ENCODE measurements at places on chromosomes 6 and 20.

DNA sequence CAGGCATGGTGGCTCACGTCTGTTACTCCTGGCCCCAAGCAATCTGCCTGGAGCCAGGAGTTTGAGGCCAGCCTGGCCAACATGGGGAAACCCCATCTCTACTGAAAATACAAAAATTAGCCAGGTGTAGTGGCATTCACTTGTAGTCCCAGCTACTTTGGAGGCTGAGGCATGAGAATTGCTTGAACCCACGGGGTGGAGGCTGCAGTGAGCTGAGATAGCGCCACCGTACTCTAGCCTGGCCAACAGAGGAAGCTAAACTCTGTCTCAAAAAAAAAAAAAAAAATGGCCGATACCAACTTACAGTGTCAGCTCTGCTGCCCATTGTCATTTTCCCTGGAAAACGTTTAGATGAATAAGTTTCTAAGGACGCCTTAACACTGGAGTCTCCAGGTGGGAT, 489.9 kb downstream of the TFAP2A start:
- no peak for DNase-seq

DNA sequence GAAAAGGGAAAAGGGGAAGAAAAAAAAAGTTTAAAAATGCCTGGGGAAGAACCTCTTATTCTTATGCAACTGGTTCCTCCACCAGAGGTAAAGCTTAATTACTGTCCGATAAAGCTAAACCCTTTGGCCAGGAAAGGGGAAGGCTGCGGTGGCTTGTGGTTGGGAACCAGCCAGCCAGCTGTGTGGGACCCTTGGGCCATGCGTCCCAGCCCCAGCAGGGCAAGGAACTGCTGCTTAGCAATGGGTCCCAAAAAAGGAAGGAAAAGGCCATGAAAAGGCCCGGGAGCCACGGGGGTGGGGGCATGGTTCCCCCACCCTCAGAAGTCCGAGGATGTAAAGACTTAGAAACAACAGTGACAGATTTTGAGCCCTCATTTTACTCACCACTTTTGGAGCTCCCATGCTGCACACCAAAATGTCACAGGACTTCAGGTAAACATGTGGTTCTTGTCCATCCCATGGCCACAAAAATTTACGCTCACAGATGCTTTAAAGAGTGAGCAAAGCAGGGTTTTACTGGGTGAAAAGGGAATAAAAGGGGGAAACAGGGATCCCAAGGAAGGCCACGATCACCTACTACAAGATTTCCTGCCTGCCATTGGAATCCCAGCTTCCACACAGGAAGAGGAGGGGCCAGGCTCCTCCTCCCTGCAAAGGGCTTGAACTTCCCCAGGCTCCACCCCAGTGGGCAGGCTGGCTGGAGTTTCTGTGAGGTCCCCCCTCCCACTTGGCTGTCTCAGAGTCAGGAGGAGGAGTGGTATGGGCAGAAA, 1234.7 kb upstream of the GJE1 start:
- peak; percentile 85 for DNase-seq

DNA sequence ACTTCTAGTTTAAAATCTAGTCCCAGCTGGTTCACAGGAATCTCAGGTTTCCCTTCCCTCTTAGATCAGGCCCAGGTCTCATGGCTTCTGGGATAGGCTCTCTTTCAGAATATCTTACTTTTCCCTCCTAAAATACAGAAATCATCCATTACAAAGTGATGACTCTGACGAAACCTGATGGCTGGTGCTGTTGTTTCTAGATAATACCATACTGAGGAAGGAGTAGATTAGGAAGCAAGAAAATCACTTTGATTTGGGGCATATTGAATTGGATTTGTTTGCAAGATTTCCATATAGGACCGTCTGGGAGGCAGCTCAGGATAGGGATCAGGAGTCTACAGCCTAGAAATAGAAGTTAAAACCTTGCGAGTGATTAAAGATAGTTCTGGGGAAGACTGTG, 3.6 kb downstream of the ZKSCAN3 start:
- no peak for DNase-seq

DNA sequence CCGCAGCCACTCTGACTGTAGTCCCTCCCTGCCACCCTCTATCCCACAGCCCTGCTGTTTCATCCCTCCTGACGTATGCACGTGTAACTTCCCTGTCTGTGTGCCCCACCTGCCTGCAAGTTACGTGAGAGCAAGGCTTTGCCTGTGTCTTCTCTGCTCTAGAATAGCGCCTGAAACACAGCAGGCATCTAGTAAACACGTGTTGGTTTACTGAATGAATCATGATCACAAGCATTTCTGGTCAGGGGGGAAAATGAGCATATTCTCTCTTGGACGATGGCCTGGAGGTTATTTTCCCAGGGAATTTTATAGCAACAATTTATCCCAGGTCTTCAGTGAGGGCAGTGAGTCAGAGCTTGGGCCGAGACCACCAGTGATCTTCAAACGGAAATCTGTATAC, 38.3 kb downstream of the PSMG4 start:
- DNase-seq: no peak

DNA sequence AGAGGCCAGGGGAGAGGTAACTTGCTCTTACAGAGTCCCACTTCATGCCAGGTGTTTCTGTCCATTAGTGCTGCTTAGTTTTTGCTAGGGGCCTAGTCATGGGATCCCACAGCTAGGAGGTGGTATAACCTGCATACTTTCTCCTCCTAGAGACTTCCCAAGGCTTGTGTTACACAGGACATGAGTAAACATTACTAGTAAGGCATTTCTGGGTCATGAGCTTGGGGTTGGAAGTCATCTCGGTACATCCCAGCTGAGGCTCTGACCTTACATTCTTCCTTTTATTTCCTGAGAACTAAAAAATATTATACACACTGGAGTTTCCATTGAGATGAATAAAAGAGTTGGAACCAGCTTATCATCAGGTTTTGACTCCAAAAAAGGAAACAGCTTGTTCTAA, 20.9 kb upstream of the PNPLA1 start:
- DNase-seq: no peak

- peak; percentile 97 for DNase-seq
These were observed 2.8 kb downstream of the BCL2L1 start for GRCh38 chr20:31719644-31720485.

- DNase-seq: no peak
These were observed 139.5 kb upstream of the BEND6 start for GRCh38 chr6:56815436-56815835.

GRCh38 chr6:6002005-6002847, 4.5 kb downstream of the NRN1 start:
- DNase-seq: no peak

GRCh38 chr6:119333707-119334295, 15.8 kb downstream of the MAN1A1 start:
- DNase-seq: no peak

DNA sequence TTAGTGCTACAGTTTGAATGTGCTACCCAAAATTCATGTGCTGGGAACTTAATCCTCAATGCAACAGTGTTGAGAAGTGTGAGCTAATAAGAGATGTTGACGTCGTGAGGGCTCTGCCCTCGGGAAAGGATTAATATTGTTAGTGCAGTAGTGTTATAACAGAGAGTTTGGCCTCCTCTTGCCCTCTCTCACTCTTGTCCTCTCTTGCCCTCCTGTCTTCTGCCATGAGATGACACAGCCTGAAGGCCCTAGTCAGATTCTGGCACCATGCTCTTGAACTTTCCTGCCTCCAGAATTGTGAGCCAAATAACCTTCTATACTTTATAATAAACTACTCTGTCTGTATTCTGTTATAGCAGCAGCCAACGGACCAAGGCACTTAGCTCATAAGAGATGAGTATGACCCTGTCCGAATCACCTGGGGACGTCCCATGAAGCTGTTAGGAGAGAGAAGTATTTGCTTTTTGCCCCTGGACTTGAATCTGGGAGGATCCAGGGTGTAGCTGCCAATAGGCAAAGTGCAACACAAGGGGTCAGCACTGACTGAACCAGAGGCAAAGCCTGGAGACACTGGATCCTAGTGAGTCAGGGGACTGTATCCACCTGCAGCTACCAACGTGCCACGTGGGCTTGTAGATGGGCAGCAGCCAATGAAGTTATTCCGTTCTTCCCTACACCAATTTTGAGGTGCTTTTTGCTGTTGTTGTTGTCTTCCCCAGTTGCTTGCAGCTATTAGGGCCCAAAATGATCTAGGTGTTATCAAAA, 233.7 kb downstream of the THBS2 start:
- no peak for DNase-seq

DNA sequence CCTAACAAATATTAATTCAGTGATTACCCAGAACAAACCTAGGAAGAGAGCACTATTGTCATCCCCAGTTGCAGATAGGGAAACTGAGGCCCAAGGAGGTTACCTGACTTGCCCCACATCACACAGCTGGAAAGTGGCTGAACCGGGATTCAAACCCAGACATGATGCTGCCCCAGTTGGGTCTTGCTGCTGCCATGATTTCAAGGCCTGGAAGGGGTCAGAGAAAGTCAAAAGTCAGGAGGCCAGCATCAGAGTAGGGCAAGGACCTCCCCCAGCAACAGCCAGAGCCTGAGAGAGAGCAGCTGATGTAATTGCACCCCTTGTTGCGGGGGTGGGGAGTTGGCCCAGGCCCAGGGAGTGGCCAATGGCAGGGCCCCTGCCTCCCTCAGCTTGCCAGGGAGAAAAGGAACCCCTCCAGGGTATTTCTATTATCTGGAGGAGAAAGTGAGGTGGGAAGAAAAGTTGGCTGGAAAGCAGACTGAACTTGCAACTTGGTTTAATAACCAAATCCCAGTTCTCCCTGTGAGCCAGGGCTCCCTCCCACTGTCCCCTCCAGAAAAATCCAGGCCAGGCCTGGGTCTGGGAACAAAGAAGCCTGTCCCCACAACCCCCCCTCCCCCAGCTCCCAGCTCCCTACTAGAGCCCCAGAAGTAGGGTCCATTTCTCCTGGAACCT, 83.6 kb downstream of the MRPL14 start:
- no peak for DNase-seq

DNA sequence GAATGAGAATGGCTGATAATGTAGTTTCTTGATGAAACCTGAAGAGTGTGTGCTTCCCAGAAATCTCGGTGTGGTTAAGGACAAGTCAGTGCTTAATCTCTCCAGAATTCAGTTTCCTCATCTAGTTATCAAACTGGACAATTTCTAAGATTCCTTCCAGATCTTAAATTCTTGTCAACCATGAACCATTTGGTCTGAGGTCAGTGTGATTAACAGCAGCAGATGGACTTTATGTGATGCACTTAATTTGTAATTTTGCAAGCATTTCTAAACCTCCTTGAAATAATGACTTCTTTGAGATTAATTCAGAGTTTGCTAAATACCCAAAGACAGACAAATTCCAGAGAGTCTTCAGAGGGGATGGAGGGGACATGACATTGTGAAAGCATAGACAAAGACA, 160.3 kb downstream of the KIF16B start:
- no peak for DNase-seq

DNA sequence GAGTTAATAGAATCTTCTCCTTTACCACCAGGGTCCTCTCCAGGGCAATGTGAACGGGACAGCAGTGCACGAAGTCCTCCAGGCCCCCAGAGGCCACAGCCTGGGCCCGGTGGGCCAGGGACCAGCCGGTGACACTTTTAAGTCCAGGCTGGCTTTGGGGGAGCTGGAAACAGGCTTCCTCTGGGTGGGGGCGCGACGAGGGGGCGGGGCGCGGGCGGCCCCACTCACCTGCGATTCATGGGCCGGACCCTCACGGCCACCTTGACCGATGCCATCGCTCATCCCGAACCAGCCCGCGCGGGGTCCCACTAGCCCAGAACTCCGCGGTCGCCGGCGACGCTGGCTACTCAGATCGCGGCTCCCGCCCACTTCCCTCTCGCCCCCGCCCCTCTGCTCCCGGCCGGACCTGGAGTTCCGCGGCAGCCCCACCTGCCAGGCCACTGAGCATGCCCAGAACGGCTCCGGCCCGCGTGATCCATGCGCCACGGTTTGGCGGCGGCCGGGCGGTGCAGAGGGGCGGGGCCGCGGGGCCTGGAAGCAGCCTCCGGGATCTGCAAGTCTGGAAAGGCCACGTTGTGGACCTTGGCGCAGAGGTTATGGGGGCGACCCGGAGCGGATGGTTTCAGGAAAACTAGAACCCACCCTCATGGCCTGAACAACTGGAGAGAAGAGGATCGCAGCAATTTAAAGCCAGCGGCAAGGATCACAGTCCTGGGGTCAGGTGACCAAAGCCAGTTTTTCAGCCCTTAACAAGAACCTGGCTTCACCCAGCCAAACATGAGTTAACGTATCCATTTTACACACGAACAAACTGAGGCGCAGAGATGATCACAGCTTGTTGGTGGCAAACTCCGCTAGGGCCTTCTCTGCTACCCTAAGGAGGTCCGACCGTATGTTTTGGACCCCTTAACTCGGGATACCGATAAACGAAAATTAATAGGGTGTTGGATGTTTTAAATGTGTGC, at the start of gene KIF16B:
KIF16B (minus strand) TSS at position 448 of the 965 bp plus-strand sequence; CDS start at position 275, 173 bp downstream.
- DNase-seq: peak; percentile 80

- DNase-seq: peak; percentile 29
These were observed 1.3 kb downstream of the SRF start for GRCh38 chr6:43172104-43173007.

DNA sequence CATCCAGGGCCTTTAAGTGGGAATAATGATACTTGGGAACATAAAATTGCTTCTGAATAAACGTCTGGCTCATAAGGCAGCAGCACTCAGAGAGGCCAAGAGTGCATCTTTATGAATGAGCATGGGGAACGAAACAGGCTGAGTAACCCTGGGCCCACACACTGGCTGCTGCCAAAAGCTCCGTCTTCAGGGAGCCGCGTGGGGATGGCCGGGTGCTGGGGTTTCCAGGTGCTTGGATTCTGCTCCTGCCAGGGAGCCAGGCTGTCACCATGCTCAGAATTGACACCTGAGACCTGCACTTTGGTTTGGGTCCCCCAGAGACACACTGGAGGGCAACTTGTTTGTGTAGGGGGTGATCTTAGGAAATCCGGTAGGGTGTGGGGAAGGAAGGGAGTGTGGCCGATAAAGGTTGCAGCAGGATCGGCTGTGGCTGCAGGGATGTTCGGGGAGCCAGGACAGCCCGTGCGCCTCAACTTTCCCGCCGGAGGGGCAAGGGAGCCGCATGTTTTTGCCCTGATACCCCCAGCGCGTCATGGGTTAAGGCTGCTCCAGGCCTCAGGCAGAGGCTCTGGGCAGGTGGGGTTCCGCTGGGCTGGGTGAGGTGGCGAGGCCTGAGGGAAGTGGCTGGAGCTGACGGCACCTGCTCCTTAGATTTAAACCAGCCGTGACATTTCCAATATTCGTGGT, 101.8 kb downstream of the YTHDF1 start:
- no peak for DNase-seq

DNA sequence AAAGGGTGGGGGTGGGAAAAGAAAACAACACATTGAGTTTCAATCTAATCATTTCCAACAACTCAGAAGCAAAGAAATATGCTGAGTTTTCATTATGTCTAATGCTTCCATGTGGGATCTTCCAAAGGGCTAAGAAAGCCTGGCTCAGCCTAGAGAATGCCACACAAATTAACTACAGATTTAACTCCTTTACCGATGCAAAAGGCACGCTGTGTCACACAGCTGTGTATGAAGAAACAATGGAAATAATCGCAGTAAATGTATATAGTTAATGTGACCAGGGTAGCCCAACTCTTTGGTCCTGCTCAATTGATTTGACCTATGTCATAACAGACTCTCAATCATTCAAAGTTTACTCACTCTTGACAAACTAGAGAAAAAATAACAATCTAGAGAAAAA, 17.8 kb downstream of the B4GALT5 start:
- DNase-seq: no peak

GRCh38 chr20:58251348-58251978, 23.0 kb upstream of the ANKRD60 start:
- DNase-seq: no peak
